ENCODE measurements at places on chromosomes 5 and 9.

DNA sequence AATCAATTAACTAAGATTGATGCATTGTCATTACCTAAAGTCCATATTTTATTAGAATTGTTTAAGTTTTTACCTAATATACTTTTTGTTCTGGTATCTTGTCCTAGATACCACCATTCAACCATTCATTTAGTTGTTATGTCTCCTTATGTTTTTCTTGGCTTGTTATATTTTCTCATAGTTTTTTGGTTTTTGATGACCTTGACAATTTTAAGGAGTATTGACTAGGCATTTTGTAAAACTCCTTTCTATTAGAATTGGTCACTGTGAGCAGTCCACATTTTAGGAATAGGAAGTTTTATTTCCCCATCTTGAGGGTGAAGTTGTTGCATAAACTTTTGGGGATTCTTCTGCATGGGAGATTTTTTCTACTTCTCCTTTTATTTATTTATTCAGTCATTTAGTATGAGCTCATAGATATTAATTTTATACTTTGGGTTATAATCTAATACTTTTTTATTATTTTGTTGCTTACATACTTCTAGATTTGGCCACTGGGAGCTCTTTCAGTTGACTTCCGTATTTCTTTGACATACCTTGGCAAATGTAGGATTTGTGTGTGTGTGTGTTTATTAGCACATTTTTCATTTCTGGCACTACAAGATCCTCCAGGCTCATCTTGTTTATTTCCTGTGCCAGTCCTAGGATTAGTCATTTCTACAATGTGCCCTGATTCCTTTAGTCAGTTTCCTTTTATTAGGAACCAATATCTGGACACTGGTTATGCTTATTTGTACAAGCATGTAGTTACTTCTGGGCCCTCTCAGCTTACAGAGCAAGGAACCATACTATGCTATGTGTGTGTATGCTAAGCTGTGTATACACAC, 134.9 kb upstream of the CDKN2B start:
- no peak for DNase-seq

DNA sequence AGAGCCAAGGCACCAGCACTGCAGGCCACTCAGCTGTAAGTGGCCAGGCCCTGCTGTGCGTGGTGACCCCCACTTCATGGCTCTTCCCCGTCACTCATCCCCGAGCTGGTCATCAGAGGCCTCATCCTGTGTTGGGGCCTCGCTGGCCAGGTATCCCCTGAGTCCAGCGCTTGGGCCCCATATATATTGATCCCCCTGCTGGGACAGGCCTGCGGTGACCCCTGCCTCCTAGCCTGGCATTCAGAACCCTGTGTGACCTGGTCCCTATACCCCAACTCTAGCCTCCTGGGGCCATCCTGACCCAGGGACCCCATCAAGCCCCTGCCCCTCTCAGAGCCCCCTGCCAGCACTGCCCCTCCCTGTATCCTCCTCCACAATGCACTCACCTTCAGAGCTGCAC, 12.7 kb downstream of the GBGT1 start:
- no peak for DNase-seq

- DNase-seq, result peak; percentile 62
Measured at GRCh38 chr9:120768886-120769285, 24.3 kb downstream of the FBXW2 start.

GRCh38 chr5:76696251-76696650, 19.7 kb upstream of the F2R start:
- DNase-seq, result no peak

DNA sequence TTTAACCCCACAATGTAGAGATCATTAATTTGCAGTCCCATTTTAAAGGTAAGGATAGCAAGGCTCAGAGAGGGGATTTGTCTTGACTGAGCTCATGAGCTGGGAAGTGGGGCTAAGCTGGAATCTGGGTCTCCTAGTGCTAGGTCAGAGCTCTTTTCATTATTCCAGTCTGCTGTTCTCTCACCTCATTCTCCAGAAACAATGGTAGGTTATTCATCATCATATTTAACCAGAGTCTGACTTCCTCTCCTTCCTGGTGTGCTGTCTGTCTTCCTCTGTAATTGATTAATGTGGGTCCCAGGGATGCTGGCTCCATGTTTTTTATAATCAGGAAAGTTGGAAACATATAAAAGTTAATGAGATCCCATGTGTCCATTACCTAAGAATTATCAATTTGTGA, 20.6 kb downstream of the C9orf43 start:
- DNase-seq, result no peak

DNA sequence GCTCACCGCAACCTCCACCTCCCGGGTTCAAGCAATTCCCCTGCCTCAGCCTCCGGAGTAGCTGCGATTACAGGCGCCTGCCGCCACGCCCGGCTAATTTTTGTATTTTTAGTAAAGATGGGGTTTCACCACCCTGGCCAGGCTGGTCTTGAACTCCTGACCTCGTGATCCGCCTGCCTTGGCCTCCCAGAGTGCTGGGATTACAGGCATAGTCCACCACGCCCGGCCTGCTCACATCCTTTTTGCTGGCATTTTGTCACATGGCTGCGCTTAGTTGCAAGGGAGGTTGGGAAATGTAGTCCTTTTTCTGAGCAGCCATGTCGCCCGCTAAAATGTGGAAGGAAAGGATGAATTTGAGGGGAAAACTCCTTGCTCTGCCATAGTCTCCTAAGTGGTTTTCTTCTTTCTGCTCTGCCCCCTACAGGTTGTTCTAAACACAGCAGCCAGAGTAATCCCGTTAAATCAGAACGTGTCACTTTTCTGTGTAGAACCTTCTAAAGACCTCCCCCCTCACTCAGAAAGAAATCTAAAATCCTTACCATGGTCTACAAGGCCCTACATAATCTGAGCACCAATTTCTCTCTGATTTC, 57.8 kb upstream of the HSPA9 start:
- DNase-seq, result peak; percentile 54

DNA sequence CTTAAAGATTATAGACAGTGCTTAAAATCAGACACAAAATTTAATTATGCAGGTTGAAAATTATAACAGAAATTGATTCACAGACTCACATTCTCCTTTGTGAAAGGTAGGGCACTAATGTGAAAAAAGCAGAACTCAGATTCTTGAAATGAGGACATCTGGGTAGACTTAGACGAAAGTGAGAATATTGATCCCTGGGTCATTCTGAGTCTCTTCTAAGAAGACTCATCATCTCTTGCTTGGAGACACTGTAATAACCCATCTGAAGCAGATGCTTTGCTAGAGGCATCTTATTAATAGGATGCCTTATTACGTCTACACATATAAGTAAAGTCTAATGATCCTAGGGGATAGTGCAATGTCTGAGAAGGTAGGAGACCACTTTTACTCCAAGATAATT, 274.4 kb downstream of the HINT1 start:
- DNase-seq, result no peak

DNA sequence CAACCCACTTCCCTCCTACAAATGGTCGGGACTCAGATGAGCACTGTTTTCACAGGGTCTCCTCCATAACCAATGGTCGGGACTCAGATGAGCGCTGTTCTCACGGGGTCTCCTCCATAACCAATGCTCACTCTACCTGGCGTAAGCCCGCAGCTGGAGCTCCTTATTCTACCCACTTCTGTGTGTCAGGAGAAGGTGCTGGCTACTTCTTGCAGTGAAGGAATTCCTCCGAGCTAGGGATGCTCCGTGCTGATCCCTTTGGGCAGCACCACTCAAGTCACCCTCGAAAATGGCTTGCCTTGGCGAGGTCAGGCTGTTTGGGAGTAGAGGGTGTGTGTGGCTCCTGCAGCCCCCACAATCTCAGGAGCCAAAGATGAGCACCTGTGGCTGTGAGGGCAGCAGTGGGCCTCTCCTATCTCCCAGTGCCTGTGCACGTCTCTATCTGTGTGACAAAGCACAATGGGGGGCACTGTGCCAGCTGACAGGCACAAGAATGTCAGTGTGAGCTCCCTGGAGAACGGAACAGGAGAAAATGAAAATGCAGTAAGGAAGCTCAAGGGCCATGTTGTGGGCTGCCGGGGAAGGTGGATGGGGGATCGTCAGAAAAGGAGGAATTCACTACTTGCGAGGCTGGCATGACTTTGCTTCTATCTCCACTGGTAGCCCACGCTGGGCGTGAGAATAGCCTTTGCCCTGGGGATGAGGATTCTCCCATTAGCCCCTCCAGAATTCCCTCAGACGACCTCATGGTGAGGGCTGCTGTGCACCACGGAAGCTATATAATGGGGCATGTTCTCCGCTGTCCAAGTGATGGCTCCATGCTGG, 3.9 kb upstream of the BTNL9 start:
- no peak for DNase-seq

GRCh38 chr9:94612071-94612470, 18.4 kb upstream of the FBP2 start:
- peak; percentile 56 for DNase-seq

- DNase-seq, result no peak
Measured at GRCh38 chr5:160097991-160098390, 21.3 kb downstream of the PWWP2A start.

DNA sequence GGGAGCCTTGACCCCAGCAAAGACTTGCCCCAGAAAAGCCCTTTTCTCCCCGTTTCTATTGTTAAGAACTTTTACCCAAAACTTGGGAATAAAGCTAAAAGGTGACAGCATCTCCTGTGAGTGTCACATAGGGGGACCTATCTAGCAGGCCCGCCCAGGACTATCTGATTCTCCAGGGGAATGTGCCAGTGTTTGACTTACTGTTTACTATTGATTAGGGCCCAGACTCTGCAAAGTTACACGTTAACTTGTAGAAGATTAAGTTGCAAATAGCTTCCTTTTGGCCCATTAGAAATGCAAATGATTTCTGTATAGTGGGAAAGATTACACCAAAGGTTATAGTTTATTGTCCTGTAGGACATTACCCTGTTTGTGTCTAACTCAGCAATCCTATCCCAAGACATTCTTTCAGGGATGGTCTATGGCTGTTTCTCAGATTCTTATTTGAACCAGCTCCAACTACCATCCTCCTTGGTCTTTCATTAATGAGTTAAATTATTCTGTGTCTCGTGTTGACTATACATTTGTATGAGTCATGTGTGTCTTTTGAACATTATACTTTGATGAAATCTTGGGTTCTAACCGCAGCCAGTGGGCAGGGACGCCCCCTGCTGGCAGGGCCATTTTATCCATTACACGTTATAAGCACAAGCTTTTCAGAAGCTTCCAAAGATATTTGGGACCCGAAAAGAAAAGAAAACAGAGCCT, 60.7 kb downstream of the HRH2 start:
- no peak for DNase-seq

GRCh38 chr9:128554155-128554862, 1.9 kb downstream of the SPTAN1 start:
- peak; percentile 85 for DNase-seq

GRCh38 chr9:83315649-83316048, 222.6 kb downstream of the FRMD3 start:
- no peak for DNase-seq

DNA sequence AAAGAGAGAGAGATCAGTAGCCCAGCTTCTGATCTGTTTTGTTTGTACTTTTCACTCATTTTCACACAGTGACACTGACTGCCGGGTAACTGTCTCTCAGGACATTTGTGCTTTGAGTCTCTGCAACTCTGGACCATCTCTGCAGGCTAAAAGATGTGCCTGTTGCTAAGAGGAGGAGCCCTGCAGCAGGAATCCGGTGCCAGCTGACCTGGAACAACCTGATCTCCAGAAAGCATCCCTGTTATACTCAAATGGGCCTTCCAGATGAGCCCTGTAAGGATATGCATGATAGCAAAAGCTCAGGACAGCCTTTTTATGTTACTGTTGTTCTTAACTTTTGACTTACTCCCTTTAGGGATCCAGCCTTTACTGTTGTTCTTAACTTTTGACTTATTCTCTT, 170.7 kb upstream of the RASEF start:
- no peak for DNase-seq
